Ovary (tissue), 10 donors: ENCODE measurements at places on chromosomes 2 and 18.

DNA sequence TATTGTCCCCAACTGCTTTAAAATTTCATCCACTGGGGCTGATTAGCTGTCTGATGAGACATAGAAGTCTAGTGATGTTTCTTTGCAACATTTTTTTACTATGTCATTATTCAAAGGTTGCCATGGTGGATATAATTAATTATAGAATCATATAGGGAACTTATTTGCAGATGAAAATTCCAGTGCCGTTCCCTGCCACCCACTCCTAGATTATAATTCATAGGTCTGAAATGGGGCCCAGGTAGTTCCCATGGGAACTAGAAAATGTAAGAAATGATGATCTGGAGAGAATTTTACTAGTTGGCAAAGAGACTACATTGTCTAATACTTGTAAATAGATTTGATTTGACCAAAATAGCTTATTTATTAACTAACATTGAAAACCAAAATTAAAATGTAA is 1496.5 kb upstream of the NXPH2 start:
- no peaks in the 10 kb centered on the region for H3K27me3 ChIP-seq
- no peaks in the 10 kb centered on the region for H3K4me1 ChIP-seq
- H3K36me3 ChIP-seq = no peaks in the 10 kb centered on the region

GRCh38 chr2:55136138-55136541 is 85.9 kb upstream of the RTN4 start:
- no peak overlapping the region for H3K4me3 ChIP-seq
- DNase-seq = no peak
- peaks cover 7% of the 10 kb centered on the region for H3K4me1 ChIP-seq
- H3K36me3 ChIP-seq = no peaks in the 10 kb centered on the region

DNA sequence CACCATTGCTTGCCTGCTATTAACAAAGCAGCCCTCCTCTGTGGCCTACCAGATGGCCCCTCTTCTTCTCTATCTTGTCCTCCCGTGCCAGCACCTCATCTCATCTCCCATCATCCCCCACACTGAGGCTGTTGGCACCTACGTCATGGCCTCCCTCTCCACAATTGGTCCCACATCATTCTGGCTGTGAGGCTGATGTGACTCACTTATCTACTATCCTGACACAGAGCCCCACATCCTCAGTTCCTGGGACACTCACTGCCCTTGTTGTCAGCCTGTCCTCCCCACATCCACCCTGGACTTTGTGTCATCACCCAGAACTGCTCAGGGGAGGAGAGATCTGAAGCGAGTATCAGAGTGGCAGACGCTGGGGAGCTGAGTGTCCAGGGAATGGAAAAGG is 102.9 kb downstream of the MRO start:
- H3K4me3 ChIP-seq = no peak overlapping the region
- H3K27ac ChIP-seq = no peak overlapping the region
- no peaks in the 10 kb centered on the region for H3K36me3 ChIP-seq
- no peaks in the 10 kb centered on the region for H3K27me3 ChIP-seq
- H3K4me1 ChIP-seq = no peaks in the 10 kb centered on the region
- DNase-seq = no peak

- H3K4me1 ChIP-seq = peaks cover 10% of the 10 kb centered on the region
- H3K27ac ChIP-seq = no peak overlapping the region
- no peaks in the 10 kb centered on the region for H3K27me3 ChIP-seq
Measured at GRCh38 chr2:37526323-37526722, 145.1 kb downstream of the CDC42EP3 start.

DNA sequence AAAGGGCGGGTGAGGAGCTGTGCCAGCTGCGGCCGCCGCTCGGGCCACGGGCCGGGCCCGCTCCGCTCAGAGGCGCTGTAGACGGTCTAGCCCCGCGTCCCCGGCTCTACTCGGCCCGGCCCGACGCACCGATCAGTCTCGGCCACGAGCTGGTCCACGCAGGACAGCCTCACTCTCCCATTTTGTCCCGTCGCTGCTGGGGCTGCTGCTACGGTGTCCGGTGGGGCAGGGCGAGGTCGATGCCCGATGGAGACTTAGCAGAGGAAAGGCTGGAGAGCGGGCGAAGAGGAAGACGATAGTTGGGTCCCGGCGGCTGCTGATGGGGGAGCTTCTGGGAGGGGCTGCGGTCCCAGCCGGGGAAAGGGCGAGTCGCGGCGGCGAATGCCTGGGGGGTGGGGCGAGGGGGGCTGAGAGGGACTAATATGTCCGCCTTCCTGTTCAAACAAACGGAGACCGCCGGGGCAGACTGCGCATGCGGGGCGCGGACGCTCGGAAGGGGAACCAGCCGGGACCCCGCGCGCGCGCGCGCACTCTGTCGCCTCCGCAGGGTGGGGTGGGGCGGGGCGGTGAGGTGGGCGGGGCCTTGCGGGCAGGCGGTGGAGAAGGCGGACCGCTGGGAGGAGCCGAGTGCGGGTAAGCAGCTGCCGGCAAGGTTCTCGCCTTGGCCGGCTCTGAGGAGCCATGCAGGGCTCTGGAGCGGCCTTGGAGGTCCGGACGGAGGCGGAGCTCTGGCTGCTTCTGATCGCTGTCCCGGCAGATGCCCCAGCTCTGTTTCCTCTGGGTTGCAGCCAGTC is at the start of gene ROCK1:
Gene ROCK1, minus strand, starts transcription at position 468 of the 794 bp plus-strand sequence. CDS start 903 bp downstream, outside the sequence.
- peak within 1 kb of the TSS; percentile 59 for H3K4me3 ChIP-seq
- no peaks in the 10 kb centered on the region for H3K27me3 ChIP-seq
- no peaks in the 10 kb centered on the region for H3K36me3 ChIP-seq
- H3K4me1 ChIP-seq = peaks cover 5% of the 10 kb centered on the region

- no peak overlapping the region for H3K27ac ChIP-seq
- no peak for DNase-seq
- H3K4me3 ChIP-seq = no peak overlapping the region
- H3K27me3 ChIP-seq = no peaks in the 10 kb centered on the region
- no peaks in the 10 kb centered on the region for H3K36me3 ChIP-seq
- no peaks in the 10 kb centered on the region for H3K4me1 ChIP-seq
Measured at GRCh38 chr2:212495046-212495445, 43.6 kb downstream of the ERBB4 start.

DNA sequence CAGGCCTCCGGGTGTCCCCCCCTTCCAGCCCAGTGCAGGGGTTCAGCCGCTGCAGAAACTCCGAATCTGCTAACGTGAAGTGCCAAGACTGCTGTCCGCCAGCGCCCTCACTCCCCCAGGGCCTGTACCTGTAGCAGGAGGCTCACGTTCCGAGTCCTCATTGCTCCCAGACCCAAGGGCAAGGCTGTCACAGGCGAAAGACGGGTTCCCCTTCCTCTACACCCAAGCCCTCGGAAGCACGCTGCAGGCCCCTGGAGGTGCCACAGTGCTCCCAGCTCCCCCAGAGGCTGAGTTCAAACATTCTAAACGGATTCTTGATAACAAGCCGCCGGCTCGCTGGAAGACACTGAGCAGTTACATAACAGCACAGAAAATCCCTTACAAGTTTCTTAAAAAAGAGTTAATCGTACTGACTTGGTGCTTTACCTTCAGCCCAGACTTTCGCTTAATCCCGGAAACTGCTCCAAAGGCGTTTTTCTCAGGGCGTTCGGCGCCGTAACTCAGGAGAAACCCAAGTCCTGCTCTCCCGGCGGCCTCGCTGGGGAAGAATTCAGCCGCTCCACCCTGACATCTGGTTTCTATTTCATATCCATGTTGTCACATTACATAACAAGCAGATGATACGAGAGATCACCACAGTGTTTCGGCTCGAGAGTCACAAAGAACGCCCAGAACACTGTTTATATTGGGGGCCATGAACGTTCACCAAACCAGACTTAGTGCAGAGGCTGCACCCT is 92.0 kb downstream of the HDAC4 start:
- peak overlapping the region; percentile 86 for H3K27ac ChIP-seq
- no peaks in the 10 kb centered on the region for H3K36me3 ChIP-seq
- no peaks in the 10 kb centered on the region for H3K27me3 ChIP-seq
- peak; percentile 64 for DNase-seq

- no peaks in the 10 kb centered on the region for H3K27me3 ChIP-seq
- H3K36me3 ChIP-seq = no peaks in the 10 kb centered on the region
- no peaks in the 10 kb centered on the region for H3K4me1 ChIP-seq
- H3K27ac ChIP-seq = no peak overlapping the region
- DNase-seq = no peak
- H3K4me3 ChIP-seq = no peak overlapping the region
Measured at GRCh38 chr2:86747711-86748639, 27.9 kb downstream of the RMND5A start.

GRCh38 chr2:104332731-104333130 is 521.2 kb upstream of the POU3F3 start:
- H3K4me3 ChIP-seq = no peak overlapping the region
- no peaks in the 10 kb centered on the region for H3K4me1 ChIP-seq
- H3K36me3 ChIP-seq = no peaks in the 10 kb centered on the region
- no peaks in the 10 kb centered on the region for H3K27me3 ChIP-seq
- DNase-seq = no peak

- no peaks in the 10 kb centered on the region for H3K27me3 ChIP-seq
- no peak overlapping the region for H3K4me3 ChIP-seq
- H3K27ac ChIP-seq = no peak overlapping the region
- H3K4me1 ChIP-seq = no peaks in the 10 kb centered on the region
- no peak for DNase-seq
Measured at GRCh38 chr2:98598781-98599428, 9.4 kb downstream of the COA5 start.

- H3K4me1 ChIP-seq = peaks cover 18% of the 10 kb centered on the region
- no peaks in the 10 kb centered on the region for H3K36me3 ChIP-seq
Measured at GRCh38 chr2:239216614-239217273, 184.1 kb downstream of the HDAC4 start.

- no peak overlapping the region for H3K27ac ChIP-seq
- H3K36me3 ChIP-seq = no peaks in the 10 kb centered on the region
- DNase-seq = no peak
Measured at GRCh38 chr18:48913201-48913600, 37.6 kb downstream of the SMAD7 start.

DNA sequence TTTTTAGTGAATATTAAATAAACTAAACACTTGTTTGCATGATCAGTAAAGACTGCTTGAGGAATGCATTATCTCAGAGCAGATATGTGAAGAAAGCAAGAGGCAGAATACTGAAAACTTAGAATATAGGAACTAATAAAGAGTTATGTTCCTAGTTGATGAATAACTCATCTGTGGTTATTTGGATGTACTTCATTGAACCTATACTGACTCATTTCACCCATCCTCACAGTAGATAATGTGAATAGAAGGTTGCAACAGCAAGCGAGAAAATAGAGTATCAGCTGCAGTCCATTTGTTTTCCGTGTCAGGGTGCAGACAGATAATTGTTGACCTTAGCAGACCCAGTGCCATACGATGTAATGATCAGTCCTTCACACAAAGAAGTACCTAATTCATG is 945.7 kb upstream of the LRRTM1 start:
- no peaks in the 10 kb centered on the region for H3K4me1 ChIP-seq
- no peak overlapping the region for H3K4me3 ChIP-seq
- H3K27ac ChIP-seq = no peak overlapping the region
- no peaks in the 10 kb centered on the region for H3K27me3 ChIP-seq
- no peak for DNase-seq

DNA sequence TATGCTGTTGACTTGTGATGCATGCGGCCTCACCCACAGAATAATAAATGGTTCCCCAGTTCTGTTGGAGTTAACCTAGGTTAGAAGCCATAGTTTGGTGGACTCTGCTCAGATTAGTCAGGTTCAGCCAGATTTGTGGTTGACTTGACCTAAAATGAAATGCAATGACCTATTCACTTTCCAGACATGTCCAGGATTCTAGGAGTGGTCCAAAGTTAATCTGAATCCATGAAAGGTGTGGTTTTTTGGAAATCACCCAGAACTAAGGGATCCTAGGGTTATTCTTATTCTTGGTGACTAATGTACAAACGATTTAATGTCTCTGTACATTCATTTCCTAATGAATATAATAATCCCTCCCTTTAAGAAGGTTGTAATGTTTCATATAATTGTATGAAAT is 88.9 kb upstream of the RBBP8 start:
- H3K27ac ChIP-seq = no peak overlapping the region
- H3K4me1 ChIP-seq = no peaks in the 10 kb centered on the region
- H3K36me3 ChIP-seq = no peaks in the 10 kb centered on the region
- H3K27me3 ChIP-seq = no peaks in the 10 kb centered on the region

DNA sequence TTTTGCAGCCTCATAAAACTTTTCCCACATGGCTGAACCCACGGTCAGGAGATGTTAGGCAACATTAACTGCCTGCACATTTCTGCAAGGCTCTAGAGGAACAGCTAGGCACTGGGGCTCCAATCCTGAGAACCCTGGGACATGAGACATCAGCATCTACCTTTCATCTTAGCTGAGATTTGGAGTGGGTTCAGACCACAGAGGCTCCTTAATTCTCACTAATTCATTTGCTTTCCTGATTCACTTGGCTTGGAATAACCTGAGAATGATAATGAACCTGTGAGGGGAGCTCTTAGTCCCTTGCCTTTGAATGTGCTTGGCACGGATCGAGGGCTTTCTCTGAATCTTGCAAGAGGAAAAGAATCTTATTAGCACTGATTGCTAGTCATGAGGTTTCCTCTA is 266.2 kb downstream of the FIGN start:
- H3K4me3 ChIP-seq = no peak overlapping the region
- no peak overlapping the region for H3K27ac ChIP-seq
- H3K36me3 ChIP-seq = no peaks in the 10 kb centered on the region
- no peak for DNase-seq
- H3K27me3 ChIP-seq = no peaks in the 10 kb centered on the region

GRCh38 chr2:177691177-177691576 is 298.6 kb downstream of the AGPS start:
- no peaks in the 10 kb centered on the region for H3K27me3 ChIP-seq
- DNase-seq = no peak
- H3K4me1 ChIP-seq = peaks cover 5% of the 10 kb centered on the region
- H3K36me3 ChIP-seq = no peaks in the 10 kb centered on the region
- H3K4me3 ChIP-seq = no peak overlapping the region

DNA sequence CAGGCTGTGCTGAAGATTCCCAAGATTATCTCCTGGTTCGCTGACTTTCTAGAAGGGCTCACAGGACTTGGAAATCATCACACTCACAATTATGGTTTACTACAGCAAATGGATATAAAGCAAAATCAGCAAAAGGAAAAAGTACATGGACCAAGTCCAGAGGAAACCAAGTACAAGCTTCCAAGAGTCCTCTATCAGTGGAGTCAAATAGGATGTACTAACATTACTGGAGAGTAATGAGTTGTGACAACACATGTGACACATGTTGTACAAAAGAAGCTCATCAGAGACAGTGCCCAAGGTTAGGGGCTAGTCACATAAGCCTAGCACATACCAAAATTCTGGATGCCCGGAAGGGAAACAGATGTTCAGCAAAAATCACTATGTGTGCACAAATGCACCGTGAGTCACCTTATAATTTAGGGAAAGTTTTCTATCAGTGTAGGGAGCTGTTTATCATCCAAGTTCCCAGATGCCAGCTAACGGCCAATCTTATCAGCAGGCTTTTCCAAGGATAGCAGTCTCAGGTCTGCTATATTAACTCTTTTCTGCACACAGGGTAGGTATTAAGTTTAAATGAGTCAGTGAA is 9.5 kb downstream of the TMEM237 start:
- no peaks in the 10 kb centered on the region for H3K4me1 ChIP-seq
- H3K27me3 ChIP-seq = no peaks in the 10 kb centered on the region
- H3K27ac ChIP-seq = no peak overlapping the region
- H3K36me3 ChIP-seq = no peaks in the 10 kb centered on the region
- H3K4me3 ChIP-seq = no peak overlapping the region

GRCh38 chr18:8808001-8808400 is 102.6 kb downstream of the MTCL1 start:
- no peak overlapping the region for H3K4me3 ChIP-seq
- no peak overlapping the region for H3K27ac ChIP-seq

- H3K36me3 ChIP-seq = no peaks in the 10 kb centered on the region
- H3K27ac ChIP-seq = no peak overlapping the region
- H3K4me1 ChIP-seq = no peaks in the 10 kb centered on the region
- DNase-seq = no peak
- H3K27me3 ChIP-seq = no peaks in the 10 kb centered on the region
- H3K4me3 ChIP-seq = no peak overlapping the region
Measured at GRCh38 chr2:63591566-63592175, 2.9 kb downstream of the MDH1 start.
